ENCODE measurements at places on chromosomes 7 and 10. TPM values are rescaled to one million over a fixed set of nuclear protein-coding genes. Genes with fewer than 3 reads are reported as not detected.

The CPVL gene
- total RNA-seq = 24.6 TPM

The ZNF37A gene
- total RNA-seq = 17.7 TPM

The COMTD1 gene
- 20.2 TPM for total RNA-seq

The INSYN2A gene
- total RNA-seq = not detected

The GAD2 gene
- total RNA-seq = not detected

GRCh38 chr10:65548001-65548400 lies 1377.8 kb upstream of the LRRTM3 start:
- no peak overlapping the region for H3K27ac ChIP-seq
- H3K4me1 ChIP-seq = no peaks in the 10 kb centered on the region
- no peaks in the 10 kb centered on the region for H3K36me3 ChIP-seq
- no peak for ATAC-seq

- H3K27me3 ChIP-seq = peaks cover 100% of the 10 kb centered on the region
- no peak overlapping the region for H3K27ac ChIP-seq
- no peak for ATAC-seq
- H3K36me3 ChIP-seq = no peaks in the 10 kb centered on the region
- no peak overlapping the region for H3K4me3 ChIP-seq
These were observed 726 bp upstream of the HOXA9 start for GRCh38 chr7:27165996-27166530.

DNA sequence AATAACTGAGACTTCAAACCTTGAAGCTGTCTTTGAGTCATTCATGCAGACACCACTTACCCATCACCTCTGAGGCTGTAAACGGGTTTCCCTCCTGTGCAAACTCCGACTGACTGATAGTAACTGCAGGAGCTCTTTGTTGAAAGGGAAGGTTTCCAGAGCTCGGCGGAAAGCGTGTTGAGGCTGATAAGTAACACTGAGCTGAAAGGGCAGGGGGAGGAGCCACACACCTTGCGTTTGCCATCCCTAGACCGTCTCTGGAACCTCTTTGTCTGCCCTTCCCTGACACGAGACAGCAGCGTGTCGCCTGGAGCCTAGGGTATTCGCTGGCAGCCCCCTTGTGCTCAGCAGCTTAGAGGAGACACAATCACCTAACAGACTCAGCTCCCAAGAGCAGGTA lies 134.0 kb downstream of the PAXIP1 start:
- H3K4me3 ChIP-seq = no peak overlapping the region
- ATAC-seq = no peak
- H3K36me3 ChIP-seq = no peaks in the 10 kb centered on the region
- H3K27ac ChIP-seq = no peak overlapping the region

GRCh38 chr10:132677473-132678227 lies 108.3 kb downstream of the NKX6-2 start:
- H3K4me1 ChIP-seq = no peaks in the 10 kb centered on the region
- H3K27me3 ChIP-seq = no peaks in the 10 kb centered on the region
- H3K4me3 ChIP-seq = no peak overlapping the region
- H3K36me3 ChIP-seq = peaks cover 15% of the 10 kb centered on the region
- no peak for ATAC-seq
- H3K27ac ChIP-seq = no peak overlapping the region

DNA sequence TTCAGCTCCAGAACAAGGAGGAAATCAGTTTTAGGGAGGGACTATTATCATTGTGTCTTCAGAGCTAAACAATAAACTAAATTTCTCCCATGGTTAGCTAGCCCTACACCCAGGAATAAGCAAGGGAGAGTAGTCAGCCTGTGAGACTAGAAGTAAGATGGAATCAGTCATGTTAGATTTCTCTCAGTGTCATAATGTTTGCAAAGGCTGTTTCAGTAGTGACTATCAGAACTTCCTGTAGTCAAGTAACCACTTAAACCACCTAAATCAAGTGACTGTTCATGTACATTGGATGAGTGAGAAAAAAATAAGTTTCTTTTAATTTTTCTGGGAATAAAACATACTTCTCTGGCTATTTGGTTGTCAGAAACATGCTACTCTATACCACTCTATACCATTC lies 121.6 kb downstream of the KCND2 start:
- no peaks in the 10 kb centered on the region for H3K4me1 ChIP-seq
- H3K36me3 ChIP-seq = no peaks in the 10 kb centered on the region
- no peak for ATAC-seq
- H3K27ac ChIP-seq = no peak overlapping the region
- H3K4me3 ChIP-seq = no peak overlapping the region

DNA sequence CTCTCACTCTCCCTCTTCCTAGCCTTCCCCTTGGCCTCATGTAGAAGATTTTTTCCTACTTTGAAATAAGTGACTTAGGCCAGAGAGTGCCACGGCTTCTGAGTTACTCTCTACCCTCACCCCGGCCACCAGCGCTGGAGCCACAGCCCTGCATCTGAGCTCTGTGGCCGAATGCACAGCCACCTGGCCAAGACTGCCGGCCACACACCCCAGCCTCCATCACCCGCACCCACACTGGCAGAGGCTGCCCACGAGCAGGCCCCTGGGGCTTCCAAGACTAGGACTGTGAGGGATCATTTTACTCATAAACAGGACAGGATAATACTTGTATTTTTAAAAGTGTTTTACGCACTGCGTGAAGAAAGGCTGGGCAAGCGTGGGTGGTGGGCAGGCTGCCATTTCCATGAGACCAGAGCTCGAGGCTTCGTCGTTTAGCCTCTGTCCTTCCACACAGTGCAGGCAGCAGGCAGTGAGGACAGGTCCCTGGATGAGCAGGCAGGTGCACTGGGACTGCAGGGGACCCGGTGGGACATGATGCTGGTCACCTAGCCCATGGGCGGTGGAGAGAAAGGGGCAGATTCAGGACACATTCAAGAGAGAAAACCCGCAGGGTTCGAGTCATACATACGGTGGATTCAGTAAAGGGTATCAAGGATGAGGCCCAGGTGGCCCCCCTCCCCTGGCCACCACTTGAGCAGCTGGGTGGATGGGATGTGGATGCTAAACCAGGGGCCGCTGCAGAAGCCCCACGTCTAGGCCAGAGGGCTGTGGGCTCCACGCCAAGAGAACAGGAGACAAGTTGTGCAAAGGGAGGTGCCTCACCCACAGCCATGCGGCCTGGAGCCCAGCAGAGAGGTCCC lies 35.5 kb upstream of the RNF32 start:
- H3K27me3 ChIP-seq = peaks cover 37% of the 10 kb centered on the region
- H3K36me3 ChIP-seq = no peaks in the 10 kb centered on the region
- H3K27ac ChIP-seq = no peak overlapping the region
- ATAC-seq = no peak

DNA sequence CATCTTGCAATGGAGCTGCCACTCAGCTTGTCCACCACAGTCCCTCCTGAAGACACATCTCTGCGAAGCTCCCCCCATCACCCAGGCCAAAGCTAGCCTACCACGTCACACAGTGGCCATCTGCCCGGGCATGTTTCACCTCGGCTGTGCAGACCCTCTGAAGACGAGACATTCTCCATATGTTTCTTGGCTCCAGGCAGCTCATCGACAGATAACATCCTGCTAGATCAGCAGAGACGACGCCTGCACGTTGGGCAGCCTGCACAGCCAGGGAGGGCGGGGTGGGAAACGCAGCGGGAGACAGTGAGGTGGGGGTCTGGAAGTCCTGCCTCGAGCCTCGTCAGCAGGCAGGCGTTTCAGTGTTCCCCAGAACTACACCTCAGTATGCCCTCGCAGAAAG lies 53.0 kb downstream of the PTPRN2 start:
- no peaks in the 10 kb centered on the region for H3K4me1 ChIP-seq
- no peaks in the 10 kb centered on the region for H3K36me3 ChIP-seq
- ATAC-seq = no peak
- no peak overlapping the region for H3K27ac ChIP-seq
- H3K27me3 ChIP-seq = peaks cover 23% of the 10 kb centered on the region

All from gastroesophageal sphincter (tissue), 4 donors.